ENCODE measurements at places on chromosomes 6 and 20. TPM values are rescaled to one million over a fixed set of nuclear protein-coding genes. Genes with fewer than 3 reads are reported as not detected.

PRPH2 gene
- not detected for total RNA-seq

HCRTR2 gene
- not detected for total RNA-seq

DDR1 gene
- total RNA-seq: 71.1 TPM

SEMG1 gene
- total RNA-seq: not detected

RSPO4 gene
- not detected for total RNA-seq

CD93 gene
- not detected for total RNA-seq

PFDN4 gene
- total RNA-seq: 47.6 TPM

ESF1 gene
- 25.9 TPM for total RNA-seq

C20orf202 gene
- 0.07 TPM for total RNA-seq

EYA4 gene
- total RNA-seq: 7.5 TPM

SLC23A2 gene
- total RNA-seq: 16.1 TPM

CDK19 gene
- total RNA-seq: 7.9 TPM

BMP7 gene
- total RNA-seq: 0.36 TPM

CCR6 gene
- not detected for total RNA-seq

LRP11 gene
- total RNA-seq: 27.3 TPM

PTK6 gene
- 2.0 TPM for total RNA-seq

HIVEP2 gene
- total RNA-seq: 3.7 TPM

CALHM4 gene
- total RNA-seq: not detected

CTCFL gene
- 0.04 TPM for total RNA-seq

ULBP1 gene
- total RNA-seq: 0.76 TPM

NR2E1 gene
- total RNA-seq: 0.07 TPM

BTN1A1 gene
- not detected for total RNA-seq

NHLRC1 gene
- total RNA-seq: 1.6 TPM

SGK2 gene
- total RNA-seq: 7.0 TPM

RAB22A gene
- total RNA-seq: 10.8 TPM

PDRG1 gene
- 26.6 TPM for total RNA-seq

MOG gene
- not detected for total RNA-seq

SLC44A4 gene
- not detected for total RNA-seq

C20orf204 gene
- 0.29 TPM for total RNA-seq

Data from A549 treated with dexamethasone at 1 μM for 4 hours (cell line).